ENCODE measurements at places on chromosomes 16 and 17.

DNA sequence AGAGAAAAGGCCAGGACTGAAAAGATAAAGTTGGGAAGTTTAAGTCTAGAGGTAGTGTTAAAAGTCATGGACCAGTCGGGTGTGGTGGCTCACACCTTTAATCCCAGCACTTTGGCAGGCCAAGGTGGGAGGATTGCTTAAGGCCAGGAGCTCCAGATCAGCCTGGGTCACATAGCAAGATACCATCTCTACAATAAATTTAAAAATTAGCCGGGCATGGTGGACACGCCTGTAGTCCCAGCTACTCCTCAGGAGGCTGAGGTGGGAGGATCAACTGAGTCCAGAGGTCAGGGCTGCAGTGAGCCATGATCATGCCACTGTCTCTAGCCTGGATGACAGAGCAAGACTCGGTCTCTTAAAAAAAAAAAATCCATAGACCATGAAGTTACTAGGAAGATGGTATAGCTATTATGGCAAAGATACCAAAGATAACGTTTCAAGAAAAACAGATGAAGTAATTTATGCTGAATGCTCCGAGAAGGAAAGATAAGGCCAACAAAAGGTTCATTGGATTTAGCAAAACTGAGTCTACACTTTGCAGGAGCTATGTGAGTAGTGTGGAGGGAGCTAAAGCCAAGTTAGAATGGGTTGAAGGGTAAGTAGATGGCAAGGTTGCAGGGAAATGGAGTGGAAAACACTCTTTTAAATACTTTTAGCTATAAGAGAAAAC lies 11.7 kb downstream of the TRIM37 start:
- no peak for DNase-seq

DNA sequence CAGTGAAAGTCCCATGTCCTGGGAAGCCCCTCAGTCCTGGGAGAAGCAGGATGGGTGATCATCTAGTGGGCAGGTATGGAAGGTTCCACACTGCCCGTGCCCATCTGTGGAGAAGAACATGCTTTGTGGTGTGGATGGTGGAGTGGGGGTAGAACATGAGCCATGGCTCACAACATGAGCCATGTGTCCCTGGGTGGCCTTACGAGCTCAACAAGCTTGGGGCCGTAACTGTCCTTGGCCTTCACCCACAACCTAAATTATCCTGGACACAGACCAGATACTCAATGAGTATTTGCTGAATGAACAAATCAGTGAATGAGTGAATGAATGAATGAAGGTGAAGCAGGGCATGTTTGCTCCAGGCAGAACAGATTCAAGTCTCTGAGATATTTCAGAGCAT lies 13.5 kb downstream of the SOX8 start:
- no peak for DNase-seq

DNA sequence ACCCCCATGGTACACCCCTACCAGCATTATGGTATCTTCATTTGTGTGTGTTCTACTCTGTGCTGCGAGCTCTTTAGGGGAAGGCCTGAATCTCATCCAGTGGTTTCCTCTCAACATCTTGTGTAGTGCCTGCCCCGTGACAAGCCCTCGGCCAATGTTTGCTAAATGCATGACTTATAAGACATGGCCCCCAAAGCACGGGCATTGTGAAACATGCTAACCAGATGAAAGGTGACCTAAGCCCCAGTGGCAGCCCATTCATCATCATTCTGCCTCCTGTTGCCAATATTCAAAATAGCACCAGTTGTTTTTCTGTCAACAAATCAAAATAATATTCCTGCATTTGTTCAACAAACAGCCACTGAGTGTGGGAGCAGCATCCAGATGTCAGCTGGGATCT lies 108.8 kb upstream of the HSBP1 start:
- DNase-seq = no peak

DNA sequence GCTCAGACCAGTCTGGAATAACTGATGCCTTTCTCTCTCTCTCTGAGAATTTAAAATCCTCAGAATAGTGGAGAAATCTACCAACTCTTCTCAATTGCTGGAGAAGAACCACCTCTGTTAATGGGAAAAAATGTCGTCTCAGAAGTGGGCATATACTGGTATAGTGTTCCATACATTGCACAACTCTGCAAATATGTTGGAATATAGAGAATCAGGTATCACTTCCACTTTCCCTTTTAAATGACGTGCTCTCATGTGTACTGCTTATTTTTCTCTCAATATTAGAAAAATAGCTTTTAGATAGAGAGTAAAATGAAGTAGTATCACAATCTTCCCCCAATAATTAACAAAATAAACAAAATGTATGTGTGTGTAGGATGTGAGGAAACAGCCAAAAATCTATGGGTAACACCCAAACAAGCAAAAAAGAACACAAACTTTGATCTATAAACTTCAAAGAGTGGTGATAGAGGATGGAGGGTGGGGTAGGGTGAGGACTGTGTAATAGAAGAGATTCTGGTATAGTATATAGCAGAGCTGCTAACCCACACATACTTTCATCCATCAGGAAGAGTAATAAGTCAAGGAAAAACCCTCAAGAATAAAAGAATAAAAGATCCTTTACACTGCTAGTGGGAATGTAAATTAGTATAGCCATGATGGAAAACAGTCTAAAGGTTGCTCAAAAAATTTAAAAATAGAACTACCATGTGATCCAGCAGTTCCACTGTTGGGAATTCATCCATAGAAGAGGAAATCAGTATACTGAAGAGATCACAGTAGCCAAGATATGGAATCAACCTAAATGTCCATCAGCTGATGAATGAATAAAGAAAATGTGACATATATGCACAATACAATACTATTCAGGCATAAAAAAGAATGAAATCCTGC lies 46.9 kb downstream of the NFATC3 start:
- no peak for DNase-seq

GRCh38 chr16:53154513-53154912 lies 99.7 kb downstream of the CHD9 start:
- DNase-seq = no peak

GRCh38 chr16:6218855-6219254 lies 1113.8 kb upstream of the RBFOX1 start:
- DNase-seq = no peak

DNA sequence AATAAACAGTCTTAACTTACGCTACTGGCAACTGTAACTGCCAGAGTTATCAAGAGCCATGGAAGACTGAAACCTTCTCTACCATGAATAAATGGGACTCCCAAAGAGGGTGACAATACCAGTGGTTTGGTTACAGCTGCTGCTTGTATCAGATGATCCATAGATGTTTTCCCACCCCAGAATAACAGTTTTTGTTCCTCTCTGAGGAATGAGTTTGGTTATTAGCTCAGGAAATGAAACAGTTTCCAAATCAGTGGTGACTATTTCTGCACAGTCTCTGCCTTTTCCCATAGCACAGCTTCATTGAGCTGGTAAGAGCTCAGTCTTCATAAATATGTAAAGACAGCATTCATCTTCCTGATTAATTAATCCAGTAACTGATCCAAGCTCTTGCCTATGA lies 14.0 kb upstream of the HYDIN start:
- no peak for DNase-seq

GRCh38 chr17:76667786-76668453 lies 24.4 kb upstream of the ST6GALNAC1 start:
- DNase-seq = no peak

- DNase-seq = no peak
Measured at GRCh38 chr17:10731408-10731879, 1.6 kb upstream of the TMEM220 start.

GRCh38 chr17:73025041-73025560 lies 67.4 kb downstream of the SLC39A11 start:
- DNase-seq = no peak

GRCh38 chr17:17445925-17446665 lies 30.7 kb upstream of the MED9 start:
- no peak for DNase-seq

DNA sequence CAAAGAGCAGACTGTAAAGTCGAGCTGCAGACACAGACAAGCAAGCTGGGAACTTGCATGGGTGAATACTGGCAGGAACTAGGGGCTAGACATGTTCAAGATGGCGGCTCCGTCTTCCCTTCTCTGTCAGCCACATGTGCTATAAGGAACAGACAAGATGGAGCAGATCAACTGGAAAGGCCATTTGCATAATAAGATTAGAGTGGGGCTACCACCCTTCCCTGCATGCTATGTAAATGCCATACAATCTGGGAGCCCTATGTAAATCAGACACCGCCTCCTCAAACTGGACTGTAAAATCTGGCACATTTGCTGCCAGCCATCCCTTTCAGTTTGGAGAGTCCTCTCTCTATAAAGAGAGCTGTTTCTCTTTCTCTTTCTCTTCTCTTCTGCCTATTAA lies 640.1 kb upstream of the CDH8 start:
- DNase-seq = no peak

- no peak for DNase-seq
Measured at GRCh38 chr17:2849327-2849670, 53.1 kb downstream of the RAP1GAP2 start.

DNA sequence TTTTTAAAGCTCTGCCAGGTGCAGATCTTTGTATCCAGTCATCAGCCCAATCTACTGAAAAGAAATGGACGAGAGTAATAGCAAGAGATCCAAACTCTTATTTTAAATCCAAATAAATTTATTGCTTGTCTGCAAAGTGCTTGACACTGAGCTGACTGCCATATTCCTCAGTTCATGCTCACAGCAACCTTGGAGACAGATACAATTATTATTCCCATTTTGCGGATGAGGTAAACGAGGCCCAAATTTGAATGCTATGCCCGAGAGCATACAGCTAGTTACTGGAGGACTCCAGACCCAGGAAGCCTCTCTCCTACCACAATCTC lies 620 bp downstream of the NOB1 start:
- no peak for DNase-seq

DNA sequence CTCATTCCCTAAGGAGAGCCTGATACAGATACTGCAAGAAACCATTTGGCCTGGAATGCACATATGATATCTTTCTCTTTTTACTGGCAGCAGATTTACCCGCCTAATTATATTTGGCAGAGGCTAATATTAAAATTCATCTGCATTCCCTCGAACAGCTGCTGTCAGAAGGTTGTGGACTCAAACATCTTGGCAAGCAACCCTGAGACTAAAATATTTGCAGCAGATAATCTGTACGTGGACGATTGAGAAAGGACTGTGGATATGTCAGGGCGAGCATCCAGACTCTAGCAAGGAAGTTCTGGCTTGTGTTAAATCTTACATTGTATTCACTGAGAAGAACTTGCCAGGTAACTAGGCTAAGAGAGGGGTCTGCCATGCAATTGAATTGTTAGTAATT lies 65.2 kb downstream of the SNX20 start:
- no peak for DNase-seq

GRCh38 chr17:4550534-4551039 lies 4.6 kb downstream of the MYBBP1A start:
- DNase-seq = no peak

DNA sequence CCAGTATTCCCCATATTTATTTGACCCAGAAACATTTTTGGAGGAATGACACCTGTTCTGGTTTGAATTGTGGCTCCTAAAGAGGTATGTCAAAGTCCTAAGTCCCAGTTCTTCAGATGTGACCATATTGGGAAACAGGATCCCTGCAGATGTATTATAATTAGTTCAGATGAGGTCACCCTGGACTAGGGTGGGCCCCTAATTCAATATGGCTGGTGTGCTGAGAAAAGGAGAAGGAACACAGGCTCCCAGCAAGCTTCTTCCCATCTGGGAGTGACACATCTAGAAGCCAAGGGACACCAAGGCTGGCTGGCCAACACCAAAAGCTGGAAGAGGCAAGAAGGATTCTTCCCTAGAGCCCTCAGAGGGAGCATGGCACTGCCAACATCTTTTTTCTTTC lies 3.8 kb upstream of the GCSH start:
- no peak for DNase-seq

- DNase-seq = no peak
Measured at GRCh38 chr16:19776565-19776964, 58.5 kb downstream of the IQCK start.

GRCh38 chr17:37138571-37139120 lies 189.9 kb downstream of the AATF start:
- no peak for DNase-seq

DNA sequence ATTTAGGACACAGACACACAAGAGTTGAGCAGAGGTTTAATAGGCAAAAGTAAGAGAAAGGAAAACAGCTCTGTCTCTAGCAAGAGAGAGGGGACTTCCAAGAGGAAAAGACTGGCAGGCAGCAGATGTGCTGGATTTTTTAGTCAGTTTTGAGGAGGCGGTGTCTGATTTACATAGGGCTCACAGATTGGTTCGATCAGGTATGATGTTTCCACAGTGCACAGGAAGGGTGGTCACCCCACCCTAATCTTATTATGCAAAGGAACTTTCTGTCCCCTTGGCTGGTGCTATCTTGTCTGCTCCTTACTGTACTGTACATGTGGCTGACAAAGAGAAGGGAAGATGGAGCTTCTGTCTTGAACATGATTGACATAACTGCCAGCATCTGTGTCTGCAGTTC lies 25.3 kb downstream of the BFAR start:
- DNase-seq = no peak

DNA sequence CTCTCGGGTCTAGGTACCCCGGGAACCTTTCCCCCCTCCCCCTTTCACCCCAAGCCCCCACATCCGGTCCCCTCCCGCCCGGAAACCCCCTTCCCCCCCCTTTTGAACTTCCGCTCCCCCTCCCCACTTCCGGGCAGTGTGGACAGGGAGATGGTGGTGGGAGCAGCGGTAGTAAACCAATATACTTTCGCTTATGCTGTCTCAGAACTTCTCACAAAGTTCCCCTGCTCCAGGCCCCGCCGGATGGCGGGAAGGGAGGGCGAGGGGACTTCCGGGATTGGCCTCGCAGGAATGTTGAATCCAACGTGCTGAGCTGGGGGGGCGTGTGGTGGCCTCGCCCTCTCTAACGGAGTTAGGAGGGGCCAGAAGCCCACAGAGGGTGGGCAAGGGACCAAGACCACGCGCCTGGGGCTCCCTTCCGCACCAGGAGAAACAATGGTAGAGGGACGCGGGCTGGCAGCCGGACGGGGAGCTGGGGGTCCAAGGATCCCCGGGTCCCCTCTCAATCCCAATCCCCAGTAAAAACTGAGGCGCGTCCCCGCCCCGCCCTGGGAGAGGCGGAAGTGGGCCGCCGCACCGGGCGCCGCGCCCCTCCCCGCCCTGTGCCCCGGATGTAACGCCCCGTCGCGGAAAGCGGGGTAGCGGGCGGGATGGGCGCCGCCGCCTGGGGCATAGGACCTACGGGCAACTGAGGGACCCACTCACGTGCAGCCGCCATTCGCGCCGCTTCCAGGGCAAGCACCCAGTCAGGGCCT lies 742 bp downstream of the PFN1 start:
- DNase-seq = no peak

DNA sequence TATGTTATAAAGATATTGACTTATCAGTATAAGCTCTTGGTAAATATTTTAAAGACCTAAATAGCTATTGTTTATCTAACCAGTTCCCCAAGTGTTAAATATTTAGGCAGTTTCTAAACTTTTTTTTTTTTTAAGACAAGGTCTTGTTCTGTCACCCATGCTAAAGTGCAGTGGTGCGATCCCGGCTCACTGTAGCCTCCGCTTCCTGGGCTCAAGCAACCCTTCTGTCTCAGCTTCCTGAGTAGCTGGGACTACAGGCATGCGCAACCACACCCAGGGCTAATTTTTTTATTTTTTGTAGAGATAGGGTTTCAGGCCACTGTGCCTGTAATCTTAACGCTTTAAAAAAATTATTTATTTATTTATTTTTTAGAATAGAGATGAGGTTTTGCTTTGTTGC lies 43.5 kb downstream of the SNX29 start:
- DNase-seq = no peak

Data from NCI-H1048 (cell line).